ENCODE measurements at places on chromosomes 7 and 10.
A peak's percentile ranks its signal among the peaks of the same experiment; 100 is the strongest.

- DNase-seq: peak; percentile 3
Observed at GRCh38 chr7:25303281-25304181, 75.2 kb upstream of the NPVF start.

- no peak for DNase-seq
Observed at GRCh38 chr10:110790913-110791506, 80.7 kb upstream of the PDCD4 start.

- DNase-seq: no peak
Observed at GRCh38 chr10:98487649-98488048, 40.9 kb upstream of the HPS1 start.

GRCh38 chr10:55628260-55628701 is 732.8 kb downstream of the ZWINT start:
- DNase-seq: no peak

DNA sequence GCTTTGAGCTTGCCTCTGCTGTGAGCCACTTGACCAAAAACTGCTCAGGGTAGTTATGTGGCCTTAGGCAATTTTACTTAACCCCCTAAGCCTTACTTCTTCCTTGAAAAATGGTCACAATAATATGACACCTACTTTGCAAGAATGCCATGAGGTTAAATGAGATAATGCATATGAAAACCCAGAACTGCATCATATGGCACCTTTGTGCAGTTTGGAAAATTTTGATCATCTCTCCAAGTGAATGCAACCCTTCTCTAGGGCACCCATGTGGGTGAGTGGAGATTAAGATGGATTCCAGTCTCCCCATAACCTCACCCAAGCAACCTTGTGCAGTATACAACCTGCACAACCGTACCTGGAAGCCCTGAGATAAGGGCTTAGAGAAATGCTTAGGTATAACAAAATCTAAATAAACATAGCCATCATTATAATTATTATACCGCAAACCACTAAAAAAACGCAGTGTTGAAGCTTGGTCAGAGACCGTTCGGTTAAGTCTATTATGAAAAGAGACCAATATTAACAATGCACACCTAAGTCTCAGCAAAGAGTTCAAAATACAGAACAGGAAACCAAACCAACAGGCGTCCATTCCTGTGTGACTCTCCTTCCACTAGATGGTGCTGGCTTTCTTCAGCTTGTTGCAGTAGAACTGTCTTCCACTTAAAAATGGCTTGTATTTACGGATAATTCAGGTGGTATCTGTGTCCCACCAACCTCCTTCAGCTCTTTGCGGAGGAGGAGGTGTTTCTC is 21.0 kb upstream of the ASB15 start:
- DNase-seq: peak; percentile 67

DNA sequence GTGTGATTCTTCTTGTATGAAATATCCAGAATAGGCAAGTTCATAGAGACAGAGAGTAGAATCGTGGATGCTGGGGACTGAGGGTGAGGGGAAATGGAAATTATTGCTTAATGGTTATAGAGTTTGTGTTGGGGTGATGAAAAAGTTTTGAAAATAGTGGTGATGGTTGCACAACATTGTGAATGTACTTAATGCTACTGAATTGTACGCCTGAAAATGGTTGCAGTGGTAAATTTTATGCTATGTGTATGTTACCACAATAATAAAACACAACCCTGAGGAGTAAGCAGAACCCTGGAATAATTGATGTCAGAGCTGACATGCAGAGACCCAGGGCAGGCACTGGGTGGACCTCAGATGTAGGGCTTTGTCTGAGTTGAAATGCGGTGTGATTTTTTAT is 57.6 kb downstream of the TACR2 start:
- no peak for DNase-seq
